Thymus (tissue), 14 donors: ENCODE measurements at places on chromosomes 12 and 14.

GRCh38 chr12:3273409-3273853, 196.3 kb downstream of the TSPAN9 start:
- DNase-seq = no peak

DNA sequence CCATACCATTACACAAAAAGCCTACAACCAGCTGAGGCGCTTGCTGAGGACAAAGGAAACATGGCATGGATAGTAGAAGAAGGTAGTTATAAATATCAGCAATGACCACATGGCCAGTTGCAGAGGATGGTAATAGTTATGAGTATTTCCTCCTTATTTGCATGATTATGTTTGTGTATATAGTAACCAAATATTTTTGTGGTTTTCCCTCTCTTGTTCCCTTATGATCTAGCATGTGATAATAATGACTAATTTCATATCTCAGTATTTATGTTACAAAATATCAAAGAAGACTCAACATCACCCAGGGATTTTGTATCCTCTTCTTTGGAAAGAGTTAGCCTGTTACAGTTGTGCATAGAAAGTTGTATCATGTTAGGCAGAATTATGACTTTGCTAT, 13.5 kb upstream of the CATSPERB start:
- no peak for DNase-seq

DNA sequence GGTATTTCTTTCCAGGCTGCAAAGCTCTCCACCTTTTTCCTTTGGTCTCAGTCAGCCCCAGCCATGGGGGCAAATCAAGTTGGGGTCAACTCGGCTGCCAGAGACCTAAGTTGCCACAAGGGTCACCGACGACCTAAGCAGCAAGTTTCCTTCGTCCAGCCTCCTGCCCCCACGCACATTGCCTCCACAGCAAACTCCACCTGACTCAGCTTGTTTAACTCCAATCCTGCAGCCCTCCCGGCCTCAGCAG, 767 bp upstream of the KCNMB4 start:
- DNase-seq = peak; percentile 4

DNA sequence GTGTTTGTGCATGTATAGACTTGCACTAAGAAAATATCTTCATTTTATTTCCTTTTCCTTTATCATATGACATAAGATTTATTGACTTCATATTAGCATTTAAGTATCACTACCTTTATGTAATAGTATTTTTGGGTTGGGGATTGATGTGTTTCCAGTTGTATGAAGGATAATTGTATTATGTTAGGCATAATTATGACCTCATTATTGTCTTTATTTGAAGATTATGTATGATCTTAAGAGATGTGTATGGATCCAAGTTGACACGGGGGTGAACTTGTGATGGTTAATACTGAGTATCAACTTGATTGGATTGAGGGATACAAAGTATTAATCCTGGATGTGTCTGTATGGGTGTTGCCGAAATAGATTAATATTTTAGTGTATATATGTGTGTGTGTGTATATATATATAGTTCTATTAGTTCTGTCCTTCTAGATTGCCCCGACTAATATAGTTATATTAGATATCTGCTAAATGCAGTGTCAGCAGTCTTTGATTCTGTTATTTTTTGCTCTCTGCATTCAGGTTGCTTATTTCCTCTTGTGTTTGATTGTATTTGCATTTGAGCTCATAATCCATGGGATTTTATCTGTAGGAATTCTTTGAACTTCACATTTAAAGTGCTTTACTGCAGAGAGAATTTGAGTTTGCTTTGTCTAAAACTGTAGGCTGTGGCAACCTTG, 211.0 kb downstream of the TMEM117 start:
- DNase-seq = no peak

GRCh38 chr14:74326369-74327152, 21.7 kb upstream of the VRTN start:
- no peak for DNase-seq

DNA sequence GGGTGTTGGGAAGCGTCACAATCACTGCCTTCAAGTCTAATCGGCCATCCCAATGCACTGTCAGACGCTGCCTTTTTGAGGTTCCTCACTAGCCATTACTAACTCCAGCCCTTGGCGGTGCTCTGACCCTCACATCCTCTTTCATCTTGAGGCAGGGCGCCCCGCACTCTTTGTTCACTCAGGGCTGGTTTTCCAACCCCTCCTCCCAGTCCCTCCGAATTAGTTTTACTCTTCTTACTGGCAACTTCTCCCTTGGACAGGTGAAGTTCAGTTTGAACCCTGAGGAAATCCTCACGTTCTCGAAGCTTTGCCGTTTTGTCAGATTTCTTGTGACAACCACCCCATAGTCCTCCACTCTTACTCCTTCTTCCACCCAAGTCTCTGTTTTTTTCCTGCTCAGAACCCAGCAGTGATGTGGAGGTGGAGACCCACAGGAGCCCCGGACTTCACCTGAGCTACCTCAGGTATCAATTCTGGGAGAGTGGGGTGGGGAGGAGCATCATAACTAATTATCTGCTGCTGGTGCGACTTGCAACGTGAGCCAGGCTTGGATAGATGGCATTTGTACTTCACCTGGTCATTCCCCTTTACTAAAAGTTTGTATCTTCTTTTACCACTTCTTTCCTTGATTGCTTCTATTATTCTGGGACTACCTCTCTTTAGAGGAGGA, 757 bp downstream of the ZC3H10 start:
- DNase-seq = no peak

GRCh38 chr14:89302396-89302950, 114.6 kb downstream of the FOXN3 start:
- no peak for DNase-seq
